Vagina (tissue), 2 donors: ENCODE measurements at places on chromosomes 12 and 14.

- DNase-seq: no peak
Observed at GRCh38 chr14:74579447-74580274, 32.4 kb downstream of the LTBP2 start.

DNA sequence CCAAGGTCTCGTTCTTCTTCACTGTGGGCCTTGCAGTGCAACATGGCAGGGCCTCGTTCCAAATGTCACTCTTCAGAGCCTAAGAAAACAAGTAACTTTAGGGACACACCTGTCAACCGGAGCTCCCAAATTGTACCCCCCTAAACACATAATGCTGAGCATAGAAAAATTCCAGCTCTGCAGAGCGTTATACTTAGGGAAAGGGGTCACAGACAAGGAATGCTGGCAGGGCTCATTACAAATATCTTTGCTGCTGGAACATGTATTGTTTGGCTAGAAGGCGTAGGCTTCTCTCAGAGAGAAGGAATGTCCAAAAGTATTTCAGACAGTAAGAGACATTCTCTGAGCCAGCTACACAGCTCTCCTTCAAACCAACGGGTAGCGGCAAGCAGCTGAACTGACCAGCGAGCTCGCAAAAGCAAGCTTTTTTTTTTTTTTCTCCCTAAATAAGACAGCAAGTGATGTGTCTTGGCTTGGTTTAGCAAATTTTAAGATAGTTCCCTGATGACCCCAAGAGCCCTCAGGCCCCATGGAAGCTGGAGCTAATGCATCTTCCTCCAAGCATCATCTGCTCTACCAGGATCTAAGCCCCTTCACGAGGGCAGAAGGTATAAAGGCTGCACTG lies 24.5 kb downstream of the SSH1 start:
- DNase-seq: no peak

- no peak for DNase-seq
Observed at GRCh38 chr12:81255456-81255855, 177.6 kb downstream of the ACSS3 start.

GRCh38 chr12:84329938-84330337 lies 582.7 kb downstream of the SLC6A15 start:
- DNase-seq: no peak

DNA sequence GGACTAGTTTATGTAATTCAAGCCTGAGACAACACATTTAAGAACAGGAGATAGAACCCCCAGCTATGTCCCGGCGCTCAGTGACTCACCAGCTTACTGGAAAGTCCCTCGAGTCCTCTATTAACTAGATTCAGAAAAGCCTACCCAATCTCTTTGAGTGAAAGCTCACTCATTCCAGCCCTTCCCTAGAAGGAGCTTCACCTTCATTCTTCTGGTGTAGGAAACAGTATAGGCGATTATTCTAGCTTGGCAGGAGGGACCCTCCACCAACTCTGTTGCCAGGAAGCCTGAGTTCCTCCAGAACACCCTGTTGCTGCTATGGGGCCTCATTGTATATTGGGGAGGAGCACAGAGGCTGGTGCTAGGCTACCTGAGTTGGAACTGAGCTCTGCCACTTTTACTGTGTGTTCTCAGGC lies 57.2 kb upstream of the AEBP2 start:
- DNase-seq: no peak

- DNase-seq: no peak
Observed at GRCh38 chr12:123398550-123399254, 14.8 kb downstream of the KMT5A start.

GRCh38 chr12:109126784-109127183 lies 10.4 kb downstream of the ACACB start:
- no peak for DNase-seq

DNA sequence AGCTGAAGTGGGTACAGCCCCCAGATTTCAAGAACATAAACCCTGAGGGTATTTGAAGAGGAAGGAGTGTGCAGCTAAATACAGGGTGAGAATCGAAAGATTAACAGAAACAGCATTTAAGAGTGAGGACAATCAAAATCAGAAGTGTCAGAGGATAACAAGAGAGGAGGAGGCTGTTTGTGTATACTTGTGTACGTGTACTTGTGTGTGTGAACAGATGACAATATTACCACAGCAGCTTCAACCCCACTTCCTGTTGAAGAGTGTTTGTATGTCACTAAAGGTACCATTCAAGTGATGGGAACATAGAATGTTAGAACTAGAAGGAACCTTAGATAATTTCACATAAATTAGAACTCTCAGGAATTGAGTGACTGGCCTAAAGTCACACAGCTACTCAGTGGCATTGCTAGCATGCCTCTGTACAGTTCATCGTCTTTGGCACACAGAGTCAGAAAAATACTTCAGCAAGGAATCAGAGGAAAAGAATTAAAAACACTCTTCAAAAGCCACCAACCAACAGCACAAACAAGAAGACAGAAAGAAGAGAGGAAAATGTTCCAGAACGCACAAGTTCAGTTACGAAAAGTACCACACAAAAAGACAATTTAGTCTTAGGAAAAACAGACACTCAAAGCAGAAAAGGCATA lies 164.3 kb upstream of the BCL2L14 start:
- no peak for DNase-seq

DNA sequence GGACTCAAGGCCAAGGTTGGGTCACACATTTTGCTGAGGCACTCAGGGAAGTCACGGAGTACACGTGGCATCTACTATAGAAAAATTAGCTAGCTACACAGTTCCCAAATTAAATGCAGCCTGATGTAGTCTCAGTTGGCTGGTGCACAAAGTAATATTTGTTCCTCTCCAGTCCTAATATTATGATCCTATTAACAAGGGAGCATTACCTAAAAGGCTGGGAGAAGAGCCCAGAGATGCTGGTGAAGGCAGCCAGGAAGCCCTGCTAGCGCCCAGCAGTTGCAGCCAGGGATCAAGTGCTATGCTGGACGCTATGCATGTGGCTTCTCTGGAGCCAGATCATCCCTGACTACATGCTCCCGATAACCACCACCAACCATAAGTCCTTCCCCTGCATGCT lies 88.0 kb upstream of the GSC start:
- DNase-seq: no peak

- no peak for DNase-seq
Observed at GRCh38 chr12:45076417-45077026, 25.6 kb upstream of the DBX2 start.

- peak; percentile 18 for DNase-seq
Observed at GRCh38 chr12:5096241-5096924, 52.7 kb downstream of the KCNA5 start.

DNA sequence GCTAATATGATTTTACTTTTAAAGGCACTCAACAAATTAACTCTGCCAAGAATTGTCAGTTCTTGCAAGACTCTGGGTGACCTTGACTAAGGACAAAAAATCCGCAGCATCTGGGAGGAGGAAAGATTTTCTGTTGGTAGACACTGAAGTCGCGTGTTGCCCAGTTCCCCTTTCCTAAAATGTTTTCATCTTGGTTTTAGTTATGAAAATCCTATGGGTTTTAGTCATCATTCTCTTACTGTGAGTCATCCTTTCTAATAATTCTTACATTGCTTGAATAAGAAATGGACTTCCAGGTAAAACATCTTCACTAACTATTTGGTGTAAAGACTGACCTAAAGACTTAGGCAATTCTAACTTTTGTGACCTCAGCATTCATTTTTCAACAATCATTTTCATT lies 9.1 kb downstream of the GSG1 start:
- DNase-seq: no peak

DNA sequence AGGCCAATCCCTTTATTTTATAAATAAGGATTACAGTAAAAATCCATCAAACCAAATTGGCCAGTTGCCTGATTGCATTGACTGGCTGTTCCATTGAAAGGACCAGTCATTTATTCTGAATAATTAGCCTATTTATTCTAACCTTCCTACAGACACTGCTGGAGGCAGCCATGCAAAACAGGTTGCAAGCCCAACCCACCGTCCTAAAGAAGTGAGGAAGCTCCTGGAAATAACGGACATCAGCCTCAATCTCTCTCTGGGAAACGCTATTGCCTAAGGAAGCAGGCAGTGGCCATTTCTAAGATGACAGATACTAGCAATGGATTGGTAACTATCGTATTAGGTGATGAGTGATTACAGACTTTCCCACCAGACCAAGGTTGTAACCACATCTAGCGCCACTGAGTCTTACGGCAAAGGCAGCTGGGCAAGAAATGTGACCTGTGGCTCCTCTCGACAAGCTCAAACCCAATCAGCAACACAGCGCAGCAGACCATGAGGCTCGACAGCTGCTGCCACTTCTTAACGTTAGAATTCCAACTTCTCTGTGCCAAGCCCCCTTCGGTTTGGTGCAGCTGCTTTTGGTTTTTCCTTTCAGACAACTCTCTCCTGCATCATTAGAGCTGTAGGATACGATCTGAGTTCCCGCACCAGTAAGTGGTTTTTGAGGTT lies 134.2 kb downstream of the KCNK10 start:
- no peak for DNase-seq

- DNase-seq: no peak
Observed at GRCh38 chr14:34201909-34202637, 251.2 kb upstream of the EGLN3 start.

DNA sequence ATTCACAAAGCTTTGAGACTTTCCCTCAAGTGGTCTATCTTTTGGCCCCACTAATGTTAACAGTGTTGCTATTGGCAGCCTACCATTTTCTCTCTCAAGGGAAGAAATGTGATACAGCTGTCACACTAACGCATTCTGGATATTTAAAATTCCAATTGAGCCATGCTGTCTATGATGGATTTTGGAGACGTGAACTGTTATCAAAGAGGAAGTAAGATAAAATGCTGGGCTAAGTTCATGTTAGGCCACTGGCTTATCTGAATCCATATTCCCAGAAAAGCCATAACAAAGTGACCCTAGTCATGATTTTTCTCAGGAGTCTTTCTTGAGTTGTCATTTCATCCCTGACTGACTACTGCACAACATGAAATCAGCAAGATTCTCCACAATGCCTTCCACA lies 200.2 kb downstream of the PHLDA1 start:
- DNase-seq: no peak

GRCh38 chr12:23831739-23832138 lies 117.7 kb downstream of the SOX5 start:
- DNase-seq: no peak

DNA sequence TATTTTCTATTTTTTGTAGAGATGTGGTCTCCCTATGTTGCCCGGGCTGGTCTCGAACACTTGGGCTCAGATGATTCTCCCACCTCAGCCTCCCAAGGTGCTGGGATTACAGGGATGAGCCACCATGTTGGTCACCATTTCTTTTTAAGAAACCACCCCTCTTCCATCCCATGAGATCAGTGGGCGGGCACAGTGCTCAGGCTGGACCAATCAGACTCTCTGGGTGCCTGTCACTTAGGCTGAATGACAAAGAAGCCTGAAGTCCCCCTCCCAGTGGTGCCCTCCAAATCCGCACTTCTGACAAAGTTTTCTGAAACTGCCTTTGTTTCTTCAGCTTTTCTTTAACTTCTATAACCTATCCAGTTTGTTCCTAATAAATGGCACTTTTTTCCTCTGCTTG lies 48.2 kb downstream of the CALM1 start:
- DNase-seq: no peak

DNA sequence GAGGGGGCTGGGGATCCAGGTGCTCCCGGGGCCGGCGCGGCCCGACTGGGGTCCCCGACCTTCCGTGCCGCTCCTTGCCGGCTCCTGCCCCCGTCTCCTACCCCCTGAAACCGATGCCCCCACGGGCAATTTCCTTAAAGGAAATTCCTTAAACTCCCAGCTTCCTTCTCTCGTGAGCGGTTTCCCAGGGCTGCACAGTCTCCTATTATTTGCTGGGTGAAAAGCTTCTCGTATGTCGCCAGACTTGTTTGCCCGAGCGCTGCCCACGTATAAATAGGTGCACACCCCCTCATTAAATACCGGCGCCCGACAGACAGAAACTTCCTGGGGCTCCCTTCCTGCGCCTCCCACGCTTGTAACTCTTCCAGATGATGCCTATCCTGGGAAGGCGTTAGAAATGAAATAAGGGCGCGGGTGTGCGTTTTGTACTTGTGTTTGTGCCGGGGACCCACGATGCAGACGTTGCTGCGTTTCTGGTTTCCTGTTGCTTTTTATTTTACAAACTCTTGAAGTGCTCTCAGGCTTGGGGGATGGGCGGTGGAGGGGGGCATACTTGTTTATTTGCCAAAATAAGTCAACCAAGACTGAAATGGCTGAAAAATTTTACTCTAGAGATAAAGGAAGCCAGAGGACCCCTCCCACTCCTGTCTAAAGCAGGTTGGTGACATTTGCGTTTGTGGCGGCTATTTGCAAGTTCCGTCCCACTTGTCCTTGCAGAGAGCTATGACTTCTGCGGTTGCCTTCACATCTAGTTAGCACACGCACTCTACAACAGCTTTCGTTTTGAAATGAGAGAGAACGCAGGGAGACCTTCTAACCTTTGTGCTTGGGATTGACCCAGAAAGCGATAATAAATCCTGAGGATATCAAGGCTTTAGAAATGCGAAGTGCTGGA lies 1.0 kb downstream of the HIP1R start:
- no peak for DNase-seq

DNA sequence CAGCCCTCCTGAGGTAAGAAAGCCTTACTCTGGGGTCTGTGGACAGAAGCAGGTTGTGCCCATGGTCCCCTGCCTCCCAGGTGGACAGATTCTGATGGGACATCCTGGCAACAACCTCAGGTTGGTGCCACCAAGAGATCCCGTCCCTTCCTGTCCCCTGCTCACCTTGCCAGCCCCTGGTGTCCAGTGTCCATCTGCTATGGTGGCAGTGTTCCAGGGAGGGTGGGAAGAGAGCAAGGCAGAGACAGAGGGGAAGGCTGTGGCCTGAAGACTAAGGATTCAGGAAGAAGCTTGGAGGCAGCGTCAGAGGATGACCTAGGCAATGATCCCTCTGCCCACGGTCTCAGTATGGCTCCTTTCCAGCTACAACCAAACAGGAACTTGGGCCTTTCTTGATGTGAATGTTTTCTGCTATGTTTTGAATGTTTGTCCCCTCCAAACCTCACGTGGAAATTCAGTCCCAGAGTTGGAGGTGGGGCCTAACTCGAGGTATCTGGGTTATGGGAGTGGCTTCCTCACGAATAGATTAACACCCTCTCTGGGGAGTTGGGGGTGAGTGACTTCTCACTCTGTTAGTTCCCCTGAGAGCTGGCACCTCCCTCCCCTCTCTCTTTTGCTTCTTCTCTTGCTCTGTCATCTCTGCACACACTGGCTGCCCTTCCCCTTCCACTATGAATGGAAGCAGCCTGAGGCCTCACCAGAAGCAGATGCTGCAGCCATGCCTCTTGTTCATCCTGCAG lies 26.9 kb downstream of the IQSEC3 start:
- DNase-seq: no peak

DNA sequence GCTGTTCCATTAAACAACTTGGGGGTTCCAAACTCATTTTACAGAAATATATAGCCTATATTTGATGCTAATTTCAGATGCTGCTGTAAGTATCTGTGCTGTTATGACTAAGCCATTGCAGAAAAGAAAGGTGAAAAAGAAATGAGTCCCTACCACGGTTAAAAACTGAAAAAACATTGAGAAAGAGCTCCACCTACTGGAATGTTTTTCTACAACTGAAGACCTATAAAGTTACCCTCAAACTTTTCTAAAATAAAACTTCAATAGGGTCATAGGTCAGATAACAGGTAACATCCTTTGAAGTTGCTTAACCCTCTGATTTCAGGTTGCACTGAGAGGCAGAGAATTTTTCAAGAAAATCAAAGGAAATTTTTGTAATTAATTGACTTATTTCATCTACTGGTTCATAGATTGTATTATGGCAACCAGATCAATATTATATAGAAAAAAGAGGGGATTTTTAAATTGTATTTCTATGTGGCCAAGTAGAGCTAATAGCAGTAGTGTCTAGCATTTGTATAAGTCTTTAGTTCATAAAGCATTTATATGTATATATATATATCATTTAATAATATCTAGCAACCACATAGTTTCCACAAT lies 279.9 kb downstream of the RPS29 start:
- DNase-seq: no peak
